Neural progenitor cell (in vitro differentiated cells): ENCODE measurements at places on chromosomes 5 and 9.

GRCh38 chr5:158286827-158287226 is 427.9 kb upstream of the CLINT1 start:
- no peak for DNase-seq

DNA sequence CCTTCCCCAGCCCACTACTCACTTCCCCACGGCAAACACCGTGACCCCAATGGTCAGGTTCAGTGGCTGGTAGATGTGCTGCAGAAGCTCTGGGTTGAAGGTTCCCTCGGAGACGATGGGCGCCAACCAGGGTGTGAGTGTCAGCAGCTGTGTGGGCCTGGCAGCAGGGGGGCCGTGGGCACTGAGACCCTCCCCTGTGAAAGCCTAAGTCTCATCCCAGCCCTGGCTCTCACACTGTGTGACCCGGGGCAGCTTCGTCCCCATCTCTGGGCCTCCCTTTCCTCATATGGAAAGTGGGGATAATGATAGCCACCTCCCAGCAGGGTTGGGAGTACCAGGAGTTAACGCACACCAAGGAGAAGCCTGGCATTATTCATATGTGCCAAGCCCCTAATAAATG is 8.6 kb downstream of the GBGT1 start:
- no peak for DNase-seq

- peak; percentile 48 for DNase-seq
Measured at GRCh38 chr5:138179277-138179857, 455 bp downstream of the KIF20A start.

GRCh38 chr5:104793031-104793754 is 1230.6 kb upstream of the NUDT12 start:
- DNase-seq, result no peak

- DNase-seq, result peak; percentile 44
Measured at GRCh38 chr5:145158730-145159129, 676.4 kb downstream of the PRELID2 start.

GRCh38 chr5:71860048-71860447 is 141.0 kb downstream of the CARTPT start:
- DNase-seq, result peak; percentile 18

DNA sequence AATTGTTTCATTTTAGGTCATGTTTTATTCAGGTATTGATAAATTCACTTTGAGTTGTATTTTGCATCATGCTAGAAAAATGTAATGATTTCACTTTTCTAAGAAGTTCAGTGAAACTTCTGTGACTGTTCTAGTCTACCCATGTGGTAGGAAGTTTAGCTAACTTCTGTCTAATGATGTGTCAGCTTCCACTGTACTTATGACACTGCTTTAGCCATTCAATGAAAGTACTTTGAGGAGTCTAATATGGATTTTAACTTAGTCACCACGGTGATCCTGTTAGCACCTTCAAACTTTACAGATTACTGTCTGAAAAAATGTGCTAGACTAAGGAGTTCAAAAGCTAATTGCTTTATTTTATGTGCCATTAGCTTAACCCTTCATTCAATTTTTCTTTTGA is 1510.5 kb upstream of the CDH9 start:
- DNase-seq, result no peak

DNA sequence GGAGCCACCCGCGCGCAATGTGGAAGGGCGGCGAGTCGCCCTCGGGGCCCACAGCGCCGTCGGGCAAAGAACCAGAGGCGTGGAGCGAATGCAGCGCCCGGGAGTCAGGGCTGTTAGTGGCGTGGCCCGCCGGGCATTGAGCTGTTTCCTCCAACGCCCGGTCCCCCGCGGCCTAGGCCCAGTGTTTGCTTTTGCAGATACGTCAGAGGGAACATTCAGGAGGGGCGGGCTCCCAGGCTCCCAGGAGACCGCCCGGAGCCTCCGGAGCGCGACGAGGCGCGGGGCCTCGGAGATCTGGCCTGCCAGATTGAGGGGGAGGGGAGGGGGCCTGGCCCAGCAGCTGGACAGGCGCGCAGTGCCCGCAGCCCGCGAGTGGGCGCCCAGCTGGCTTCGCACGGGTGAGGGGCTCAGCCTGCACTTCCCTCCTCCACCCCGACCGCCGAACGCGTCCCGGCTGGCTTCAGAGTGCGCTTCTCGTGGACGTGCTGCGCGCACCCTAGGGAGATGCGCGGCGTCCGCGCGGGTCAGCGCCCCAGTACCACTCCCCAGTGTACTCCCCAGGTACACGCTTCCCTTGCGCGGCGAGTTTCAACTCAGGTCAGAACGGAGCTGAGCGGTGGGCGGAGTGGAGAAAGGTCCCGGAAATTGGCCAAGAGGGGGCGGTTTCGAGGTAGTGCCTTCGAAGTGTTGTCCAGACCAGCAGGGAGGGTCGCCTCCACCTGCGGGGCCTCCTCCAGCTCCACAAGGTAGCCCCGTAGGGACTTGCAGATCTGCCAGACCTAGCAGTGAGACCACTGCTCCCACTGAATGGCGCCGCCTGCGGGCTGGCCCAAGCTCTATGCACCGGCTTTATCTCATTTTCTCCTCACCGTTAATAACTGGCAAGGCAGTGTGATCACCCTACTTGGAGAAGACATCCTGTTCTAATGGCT is 130.4 kb downstream of the TMEM174 start:
- DNase-seq, result peak; percentile 76

DNA sequence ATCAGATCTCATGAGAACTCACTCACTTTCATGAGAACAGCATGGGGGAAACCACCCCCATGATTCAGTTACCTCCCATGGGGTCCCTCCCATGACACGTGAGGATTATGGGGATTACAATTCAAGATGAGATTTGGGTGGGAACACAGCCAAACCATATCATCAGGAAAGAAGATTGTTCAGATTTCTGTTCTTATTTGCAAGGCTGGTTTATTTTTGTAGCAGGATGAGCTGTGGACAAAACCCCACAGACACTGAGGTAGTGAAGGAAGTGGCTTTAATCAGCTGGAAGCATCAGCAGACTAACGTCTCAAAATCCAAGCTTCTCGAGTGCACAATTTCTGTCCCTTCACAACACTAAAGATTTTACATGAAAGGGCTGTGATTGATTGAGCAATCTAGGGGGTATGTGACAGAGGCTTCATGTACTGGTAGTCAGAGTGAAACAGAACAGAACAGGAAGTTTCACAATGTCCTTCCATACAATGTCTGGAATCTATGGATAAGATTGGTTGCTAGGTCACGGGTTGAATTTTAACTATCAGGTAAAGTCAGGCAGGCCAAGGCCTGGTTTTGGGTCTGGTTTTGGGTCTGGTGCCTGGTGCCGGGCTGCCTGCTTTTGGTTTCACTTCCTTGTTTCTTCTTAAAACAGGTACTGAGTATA is 91.3 kb upstream of the ZNF366 start:
- DNase-seq, result no peak

GRCh38 chr9:70924895-70925547 is 196.4 kb downstream of the TRPM3 start:
- peak; percentile 81 for DNase-seq

- peak; percentile 53 for DNase-seq
Measured at GRCh38 chr9:112361601-112362000, 18.3 kb upstream of the HSDL2 start.

- no peak for DNase-seq
Measured at GRCh38 chr5:102889033-102889432, 133.9 kb downstream of the PAM start.

- no peak for DNase-seq
Measured at GRCh38 chr9:126374366-126374781, 47.7 kb downstream of the MVB12B start.

- DNase-seq, result peak; percentile 19
Measured at GRCh38 chr5:137407090-137407489, 92.0 kb downstream of the SPOCK1 start.

DNA sequence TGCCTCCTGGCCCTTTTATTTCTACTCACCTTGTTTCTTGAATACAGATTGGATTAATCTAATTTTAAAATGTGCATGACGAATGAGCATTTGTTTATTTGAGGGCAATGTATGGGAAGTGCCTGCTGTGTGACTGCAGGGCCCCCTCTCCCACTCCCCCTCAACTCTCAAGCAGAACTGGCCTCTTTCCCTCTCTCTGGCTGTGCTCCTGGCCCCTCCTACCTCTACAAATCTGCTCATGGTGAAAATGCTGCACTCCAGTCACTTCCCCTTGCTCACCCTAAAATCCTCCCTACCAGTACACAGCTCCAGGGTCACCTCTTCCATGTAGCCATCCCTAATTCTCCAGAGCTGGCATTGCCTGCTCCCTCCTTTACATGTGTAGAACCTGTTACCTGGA is 17.2 kb upstream of the NDST1 start:
- no peak for DNase-seq
